ENCODE measurements at places on chromosomes 16 and 17.

GRCh38 chr16:47905771-47906170 is 250.0 kb downstream of the ABCC12 start:
- DNase-seq = no peak

DNA sequence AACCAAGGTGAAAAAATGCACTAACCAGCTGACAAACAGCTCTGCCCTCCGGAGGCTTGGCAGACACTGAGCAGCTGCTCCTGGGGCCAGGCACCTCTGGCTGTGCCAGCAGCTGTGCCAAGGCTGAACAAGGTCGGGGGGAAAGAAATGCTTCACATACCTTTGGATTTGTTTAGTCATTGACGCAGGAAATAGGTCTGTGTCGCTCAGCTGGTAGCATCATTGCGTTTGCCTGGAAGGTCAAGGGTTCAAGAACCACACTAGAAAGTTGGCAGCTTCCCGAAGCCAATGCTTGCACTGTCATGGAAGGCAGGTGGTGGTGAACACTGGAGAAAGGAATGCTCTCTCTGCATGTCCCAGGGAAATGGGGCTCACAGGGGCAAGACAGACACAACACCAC is 63.5 kb downstream of the PCTP start:
- no peak for DNase-seq

DNA sequence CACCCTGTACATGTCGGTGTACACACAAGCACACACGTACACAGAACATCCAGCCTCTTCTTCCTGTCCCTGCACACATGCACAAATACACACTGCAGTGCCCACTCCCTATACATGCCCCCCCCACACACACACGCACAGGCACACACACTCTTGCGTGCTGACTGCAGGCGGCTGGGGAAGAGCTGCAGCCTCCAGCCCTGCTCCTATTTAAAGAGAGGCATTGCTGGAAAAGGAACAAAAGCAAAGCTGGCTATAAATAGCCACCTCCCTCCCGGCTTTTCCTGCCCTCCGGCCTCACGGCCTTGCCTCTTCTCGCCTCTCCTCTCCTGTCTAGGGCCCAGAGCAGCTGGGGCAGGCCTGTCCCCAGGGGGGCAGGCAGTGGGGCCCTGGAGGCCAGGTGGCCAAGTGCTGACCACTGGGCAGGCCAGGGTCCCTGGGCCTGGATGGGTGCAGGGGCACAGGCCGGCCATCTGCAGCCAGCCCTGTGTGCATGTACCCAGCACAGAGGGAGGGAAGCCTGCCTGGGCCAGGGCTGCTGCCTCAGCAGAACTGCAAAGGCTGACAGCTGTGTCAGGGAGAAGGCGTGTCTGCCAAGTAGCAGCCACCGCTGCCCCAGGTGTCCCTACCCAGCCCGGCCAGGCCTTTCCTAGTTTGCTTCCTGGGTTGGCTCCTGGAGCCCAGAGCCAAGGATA is 25.4 kb downstream of the RTN4RL1 start:
- DNase-seq = no peak

GRCh38 chr17:7058831-7059447 is 15.0 kb upstream of the SLC16A11 start:
- DNase-seq = no peak

- DNase-seq = no peak
Observed at GRCh38 chr17:82867763-82868325, 28.0 kb upstream of the ZNF750 start.

DNA sequence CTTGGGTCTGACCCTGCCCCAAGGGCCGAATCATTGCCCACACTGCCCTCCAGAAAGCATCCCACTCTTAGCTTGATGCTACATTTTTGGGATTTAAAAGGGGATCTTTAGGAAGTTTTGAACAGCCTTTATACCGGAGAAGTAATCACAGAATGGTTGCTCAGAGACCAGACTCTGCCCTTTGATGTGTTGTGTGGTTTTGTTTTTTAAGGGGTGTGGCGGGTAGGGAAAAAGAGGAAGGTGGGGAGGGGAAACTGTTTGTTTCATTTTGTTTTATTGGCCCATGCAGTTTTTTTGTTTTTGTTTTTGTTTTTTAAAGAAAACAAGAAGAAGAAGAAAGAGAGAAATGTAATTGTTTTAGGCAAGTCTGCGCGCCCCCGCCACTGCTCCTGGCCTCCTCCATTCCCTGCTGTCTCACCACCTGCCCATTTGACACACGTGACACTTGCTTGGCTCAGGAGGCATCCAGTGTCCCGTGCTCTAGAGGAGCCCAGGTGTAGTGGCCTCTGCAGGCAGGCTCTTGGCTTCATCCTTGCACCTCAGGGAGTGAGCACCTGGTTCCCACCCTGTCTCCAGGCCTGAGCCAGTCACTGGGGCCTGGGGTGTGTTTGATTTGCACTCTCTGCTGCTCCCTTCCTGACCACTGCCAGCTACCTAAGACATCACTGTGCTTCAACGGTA is 35.7 kb downstream of the GNAO1 start:
- no peak for DNase-seq

DNA sequence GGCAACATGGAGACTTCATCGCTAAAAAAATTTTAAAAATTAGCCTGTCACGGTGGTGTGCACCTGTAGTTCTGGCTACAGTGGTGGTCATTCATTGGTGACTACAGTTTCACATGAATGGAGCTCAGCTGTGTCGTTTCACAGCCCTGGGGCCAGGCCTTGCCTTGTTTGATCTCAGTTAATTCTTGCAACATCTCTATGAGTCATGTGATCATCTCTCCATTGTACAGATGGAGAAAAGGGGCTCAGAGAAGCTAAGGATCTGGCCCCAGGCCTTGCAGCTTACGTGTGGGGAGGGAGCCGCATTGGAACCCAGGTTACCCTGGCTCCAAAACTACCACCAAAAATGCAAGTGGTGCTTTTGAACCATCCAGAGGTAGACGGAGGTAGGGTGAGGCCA is 49.4 kb downstream of the GDE1 start:
- DNase-seq = no peak

- DNase-seq = no peak
Observed at GRCh38 chr17:41678411-41678906, 10.2 kb upstream of the EIF1 start.

DNA sequence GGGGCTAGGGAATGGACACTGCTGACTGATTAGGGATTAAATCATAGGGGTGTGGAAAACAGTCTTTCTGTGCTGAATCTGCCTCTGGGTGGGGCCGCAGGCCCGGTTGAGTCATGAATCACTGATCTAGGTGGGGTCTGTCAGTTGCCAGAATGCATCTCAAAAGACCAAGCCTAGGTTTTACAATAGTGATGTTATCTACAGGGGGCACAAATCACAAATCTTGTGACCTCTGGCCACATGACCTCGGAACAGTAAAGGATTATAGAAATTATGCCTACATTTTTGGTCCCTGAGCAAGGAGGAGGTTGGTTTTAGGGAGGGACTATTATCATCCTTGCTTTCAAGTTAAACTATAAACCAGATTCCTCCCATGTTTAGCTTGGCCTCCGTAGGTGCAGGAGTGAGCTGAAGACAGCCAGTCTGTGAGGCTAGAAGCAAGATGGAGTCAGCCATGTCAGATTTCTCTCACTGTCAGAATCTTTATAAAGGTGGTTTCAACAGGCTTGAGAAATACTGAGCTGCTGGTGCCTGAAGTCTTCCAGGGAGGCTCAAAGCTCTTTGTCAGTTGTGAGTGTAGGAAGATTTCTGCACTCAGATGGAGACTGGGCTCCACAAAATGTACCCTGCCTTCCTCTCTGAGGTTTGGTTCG is 12.9 kb downstream of the GNGT2 start:
- DNase-seq = no peak

- DNase-seq = no peak
Observed at GRCh38 chr16:52068447-52069074, 478.4 kb downstream of the TOX3 start.

GRCh38 chr17:17433000-17433703 is 43.6 kb upstream of the MED9 start:
- DNase-seq = no peak

DNA sequence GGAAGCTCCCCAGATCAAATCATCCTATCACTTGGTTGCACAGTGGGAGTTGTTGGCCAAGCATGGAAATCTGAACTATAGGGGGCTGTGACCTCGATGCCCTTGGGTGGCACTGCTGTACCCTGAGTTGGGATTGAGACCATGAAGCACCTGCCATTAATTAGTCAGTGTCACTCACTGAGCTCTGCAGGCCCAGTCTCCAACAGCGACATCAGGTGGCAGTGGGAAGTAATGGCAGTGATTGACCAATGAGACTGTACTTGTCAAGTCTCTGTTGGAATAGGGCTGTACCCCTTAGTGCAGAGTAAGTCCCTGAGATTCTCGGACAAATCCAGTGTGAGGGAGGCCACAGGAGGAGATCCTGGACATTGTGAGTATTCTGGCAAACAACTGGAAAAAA is 118.0 kb upstream of the RPL38 start:
- no peak for DNase-seq

GRCh38 chr17:9211133-9211765 is 189.9 kb downstream of the NTN1 start:
- no peak for DNase-seq

- DNase-seq = no peak
Observed at GRCh38 chr16:89406277-89406888, 84.0 kb downstream of the ANKRD11 start.

GRCh38 chr16:48912360-48912759 is 302.4 kb upstream of the N4BP1 start:
- no peak for DNase-seq

GRCh38 chr17:51493206-51493605 is 232.9 kb downstream of the UTP18 start:
- DNase-seq = no peak

GRCh38 chr16:12576878-12577277 is 226.8 kb downstream of the CPPED1 start:
- no peak for DNase-seq

DNA sequence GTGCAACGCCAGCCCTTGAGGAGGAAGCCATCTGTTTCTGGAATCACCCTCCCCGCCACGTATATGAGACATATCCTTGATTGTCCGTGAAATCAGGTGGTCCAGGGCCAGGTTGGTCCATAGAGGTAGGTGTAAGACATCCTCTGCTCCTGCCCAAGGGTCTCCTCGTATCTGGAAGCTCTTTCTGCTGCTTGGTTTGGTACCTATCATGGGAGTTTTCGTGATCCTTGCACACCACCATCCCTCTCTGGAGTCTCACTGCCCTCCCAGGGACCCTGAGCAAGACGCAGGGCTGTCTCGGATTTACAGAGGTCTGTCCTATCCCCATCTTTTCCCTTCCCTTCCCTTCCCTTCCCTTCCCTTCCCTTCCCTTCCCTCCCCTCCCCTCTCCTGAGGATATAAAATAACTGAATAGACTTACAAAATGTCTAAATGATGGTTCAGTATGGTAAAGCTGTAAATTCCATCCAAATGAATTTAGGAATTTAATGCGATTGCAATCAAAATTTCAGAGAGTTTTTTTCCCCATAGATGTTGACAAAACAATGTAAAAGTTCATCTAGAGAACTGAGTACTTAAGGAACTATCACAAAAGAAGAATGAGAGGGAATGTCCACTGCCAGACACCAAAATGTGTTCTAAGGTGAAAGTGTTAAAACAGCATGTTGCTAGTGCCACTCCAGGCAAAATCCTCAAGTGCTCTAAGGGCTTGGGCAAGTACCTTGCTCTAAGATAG is 2.0 kb upstream of the CCDC42 start:
- no peak for DNase-seq

DNA sequence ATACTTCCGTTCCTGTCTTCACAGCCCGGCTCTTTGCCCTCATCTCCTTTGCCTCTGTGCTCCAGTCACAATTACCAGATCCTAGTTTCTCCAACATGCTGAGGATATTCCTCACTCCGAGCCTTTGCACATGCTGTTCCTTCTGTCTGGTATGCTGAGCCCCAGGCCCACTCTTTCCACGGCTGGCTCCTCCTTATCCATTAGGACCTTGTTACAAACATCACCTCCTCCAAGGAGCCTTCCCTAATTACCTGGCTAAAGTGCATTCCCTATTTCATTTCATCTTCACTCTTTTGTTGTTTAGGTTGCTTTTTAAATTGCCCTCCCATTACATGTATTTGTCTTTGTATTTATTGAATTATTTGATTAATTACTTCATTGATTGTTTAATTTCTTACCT is 14.9 kb upstream of the ADGRG1 start:
- no peak for DNase-seq

DNA sequence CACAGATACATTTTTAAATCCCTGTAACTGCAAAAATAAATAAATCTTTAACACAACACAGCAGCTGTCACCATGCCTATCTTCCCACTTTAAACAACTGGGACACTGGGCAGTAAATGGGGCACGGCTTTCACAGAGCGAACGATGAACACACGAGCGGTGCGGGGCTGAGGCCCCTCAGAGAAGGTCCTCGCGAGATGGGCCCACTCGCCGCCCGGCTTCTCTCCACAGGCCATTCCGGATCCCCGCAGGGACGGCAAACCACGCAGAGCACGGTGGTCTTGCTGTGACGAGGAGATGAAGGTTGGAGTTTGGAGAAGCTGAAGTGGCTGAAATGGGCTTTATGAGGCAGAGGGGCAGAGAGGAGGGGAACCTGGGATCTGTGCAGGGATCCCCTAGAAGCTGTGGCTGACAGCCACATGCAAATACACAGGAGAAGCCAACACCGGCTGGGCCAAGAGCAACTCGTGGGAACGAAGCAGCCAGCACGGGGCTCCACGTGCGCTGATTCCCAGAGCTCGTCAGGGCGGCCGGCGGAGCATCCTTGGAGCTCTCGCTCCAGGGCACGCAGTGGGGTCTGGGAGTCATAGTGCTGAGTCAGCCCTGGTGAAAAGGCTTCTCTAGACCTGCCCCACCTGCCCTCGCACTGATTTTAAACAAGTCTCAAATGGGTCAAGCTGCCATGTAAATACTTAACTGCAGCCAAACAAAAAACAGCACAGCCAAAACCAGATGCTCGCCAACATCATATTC is 31.7 kb downstream of the CCDC57 start:
- DNase-seq = no peak

DNA sequence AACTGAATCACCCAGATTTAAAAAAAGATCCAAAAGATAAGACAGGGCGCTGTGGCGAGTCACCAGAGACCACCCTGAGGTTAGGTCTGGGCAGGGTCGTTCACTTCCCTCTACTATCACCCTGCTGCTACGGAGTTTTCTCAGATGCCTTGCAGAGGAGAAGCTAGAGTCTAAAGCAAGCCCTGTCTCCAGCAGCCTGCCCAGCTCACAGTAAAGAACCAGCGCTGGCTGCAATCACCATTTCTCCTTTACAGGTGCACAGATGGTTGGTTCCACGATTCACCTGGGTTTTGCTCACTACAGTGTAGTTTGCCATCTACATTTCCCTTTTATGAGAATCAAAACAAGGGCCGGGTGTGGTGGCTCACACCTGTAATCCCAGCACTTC is 71.3 kb downstream of the SRCIN1 start:
- no peak for DNase-seq

GRCh38 chr17:73551759-73552158 is 92.5 kb downstream of the SDK2 start:
- no peak for DNase-seq
